Activated gamma-delta T cell (primary cell): ENCODE measurements at places on chromosomes 3 and 15.
A peak's percentile ranks its signal among the peaks of the same experiment; 100 is the strongest.

GRCh38 chr3:63803911-63804310 lies 15.2 kb upstream of the C3orf49 start:
- DNase-seq, result no peak

GRCh38 chr3:188126276-188126675 lies 27.7 kb upstream of the LPP start:
- DNase-seq, result no peak

DNA sequence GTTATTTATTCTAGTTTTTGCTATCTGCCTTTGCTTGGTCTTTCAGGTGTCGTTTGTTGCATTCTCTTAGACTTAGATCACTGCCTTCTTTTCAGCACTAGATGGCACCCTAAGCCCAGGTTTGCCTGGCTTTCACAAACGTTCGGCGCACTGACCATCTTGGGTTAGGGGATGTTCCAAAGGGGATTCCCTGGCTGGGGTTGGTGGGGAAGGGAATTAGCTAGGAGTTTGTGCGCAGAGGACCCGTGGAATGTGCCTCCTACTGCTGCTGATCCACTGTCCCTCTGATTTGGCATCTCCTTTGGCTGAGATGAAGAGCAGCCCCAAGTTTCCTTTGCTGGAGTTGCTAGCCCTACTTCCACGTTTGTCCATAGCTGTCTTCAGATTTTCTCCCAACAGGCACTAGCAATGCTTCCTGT lies 33.9 kb downstream of the PFN2 start:
- DNase-seq, result no peak

GRCh38 chr3:182375916-182376315 lies 417.4 kb upstream of the ATP11B start:
- no peak for DNase-seq

GRCh38 chr3:112333002-112333380 lies at the start of gene CD200:
Gene CD200, plus strand, starts transcription at chr3:112333156. Its CDS starts 57 bp downstream, at chr3:112333213.
- DNase-seq, result peak; percentile 15

- DNase-seq, result no peak
Measured at GRCh38 chr3:153855772-153856171, 265.4 kb upstream of the ARHGEF26 start.

- no peak for DNase-seq
Measured at GRCh38 chr15:88637841-88638625, 783 bp upstream of the ISG20 start.

- DNase-seq, result no peak
Measured at GRCh38 chr3:13083898-13084297, 10.7 kb upstream of the IQSEC1 start.

GRCh38 chr3:36868614-36869436 lies 76.0 kb downstream of the TRANK1 start:
- DNase-seq, result no peak

- DNase-seq, result no peak
Measured at GRCh38 chr15:92749216-92749615, 93.6 kb upstream of the FAM174B start.

DNA sequence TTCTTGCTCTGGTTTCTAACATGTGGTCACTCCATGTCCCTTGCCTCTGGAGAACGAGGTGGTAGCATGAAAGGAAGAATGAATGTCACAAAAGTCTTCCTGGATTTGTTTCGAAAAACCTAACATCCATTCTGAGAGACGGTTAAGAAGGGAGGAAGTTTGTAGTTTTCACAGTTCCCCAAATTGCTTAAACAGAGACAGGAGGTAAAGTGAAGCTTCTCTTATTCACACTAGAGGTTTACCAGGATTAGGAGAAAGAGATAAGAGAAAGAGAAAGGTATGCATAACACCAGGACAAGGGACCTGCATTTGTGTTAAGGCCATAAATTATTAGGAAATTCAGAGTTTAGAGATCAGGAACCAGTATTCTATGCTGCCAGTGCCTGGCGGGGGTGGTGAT lies 228.1 kb downstream of the CPNE4 start:
- no peak for DNase-seq

- DNase-seq, result no peak
Measured at GRCh38 chr3:35900079-35900478, 260.8 kb downstream of the ARPP21 start.

- DNase-seq, result no peak
Measured at GRCh38 chr3:127647166-127647844, 18.3 kb downstream of the PODXL2 start.

GRCh38 chr3:116264546-116265319 lies 180.6 kb downstream of the LSAMP start:
- no peak for DNase-seq

GRCh38 chr15:86876387-86876944 lies 796.8 kb downstream of the AGBL1 start:
- DNase-seq, result no peak

DNA sequence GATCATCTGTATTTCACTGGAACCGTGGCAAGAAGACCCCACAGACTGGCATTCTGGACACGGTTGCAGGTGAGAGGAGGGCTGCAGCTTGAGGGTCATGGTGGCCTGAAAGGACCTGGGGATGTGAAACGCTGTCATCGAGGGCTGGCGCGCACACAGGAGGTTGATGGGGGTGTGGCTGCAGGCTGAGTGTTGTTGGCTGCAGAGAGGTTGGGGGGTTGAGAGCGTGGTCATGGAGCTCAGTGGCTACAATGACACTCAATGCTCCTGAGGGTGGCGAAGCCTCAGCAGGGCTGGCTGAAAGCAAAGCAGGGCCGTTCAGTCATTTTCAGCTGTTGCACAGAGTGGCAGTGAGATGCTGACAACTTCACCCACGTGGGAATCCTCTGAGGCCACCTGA lies 21.0 kb downstream of the CPN2 start:
- DNase-seq, result no peak

DNA sequence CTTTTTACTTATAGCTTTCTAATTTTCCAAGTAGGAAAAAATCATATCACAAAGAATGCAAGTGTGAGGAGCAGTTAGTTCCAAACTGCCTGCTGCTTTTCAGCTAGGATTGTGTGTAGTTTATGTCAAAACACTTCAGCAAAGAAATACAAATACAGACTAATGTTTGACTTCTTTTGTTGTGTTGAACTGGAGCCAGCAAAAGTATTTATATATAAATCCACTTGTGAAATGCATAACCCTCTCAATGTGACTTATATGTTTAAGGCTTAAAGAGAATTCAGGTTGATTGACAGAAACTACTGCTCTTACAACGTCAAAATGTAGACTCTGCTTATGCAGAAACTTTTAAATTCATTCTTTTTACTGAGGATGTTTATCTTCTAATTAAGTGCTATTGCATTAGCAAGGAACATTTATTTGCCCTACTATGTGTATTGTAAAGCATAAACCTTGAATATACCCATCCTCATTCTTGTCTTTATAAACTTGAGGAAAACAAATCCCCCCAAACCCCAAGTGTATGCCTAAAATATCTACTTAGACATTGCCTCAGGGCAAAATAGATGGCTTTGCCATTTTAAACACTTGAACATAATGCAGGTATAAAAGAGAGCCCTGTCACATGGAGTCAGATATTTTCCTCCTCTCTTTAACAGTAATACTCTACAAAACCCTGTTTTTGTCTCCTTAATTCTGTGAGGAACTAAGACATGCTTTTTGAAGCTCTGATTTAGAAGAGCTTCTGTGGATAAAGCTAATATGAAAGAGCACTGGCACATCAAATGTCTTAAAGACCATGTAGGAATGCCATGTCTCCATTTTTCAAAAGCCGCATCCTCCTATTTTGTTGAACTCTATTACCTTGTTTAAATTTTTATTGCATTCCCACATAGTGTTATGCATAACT lies 302.8 kb upstream of the TBC1D5 start:
- DNase-seq, result no peak

DNA sequence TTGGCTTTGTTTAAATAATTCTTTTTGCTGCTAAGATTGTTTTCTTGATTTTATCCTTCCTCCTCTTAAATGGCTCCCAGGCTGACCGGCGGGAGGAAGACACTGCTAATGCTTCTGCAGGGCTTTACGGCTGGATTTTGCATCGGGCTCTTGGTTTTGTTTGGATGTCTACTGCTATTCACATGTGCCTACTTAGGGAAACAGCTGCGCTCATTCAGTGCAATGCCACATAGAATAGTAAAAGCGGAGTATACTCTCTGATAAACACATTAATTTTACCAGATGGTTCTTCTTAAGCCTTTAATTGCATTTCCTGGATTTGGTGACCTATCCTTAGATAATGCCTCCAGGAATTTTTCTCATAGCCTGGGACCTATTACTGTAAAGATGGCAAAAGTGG lies 146.6 kb downstream of the THSD4 start:
- DNase-seq, result no peak

GRCh38 chr15:77871852-77872371 lies 205.6 kb downstream of the TBC1D2B start:
- no peak for DNase-seq

DNA sequence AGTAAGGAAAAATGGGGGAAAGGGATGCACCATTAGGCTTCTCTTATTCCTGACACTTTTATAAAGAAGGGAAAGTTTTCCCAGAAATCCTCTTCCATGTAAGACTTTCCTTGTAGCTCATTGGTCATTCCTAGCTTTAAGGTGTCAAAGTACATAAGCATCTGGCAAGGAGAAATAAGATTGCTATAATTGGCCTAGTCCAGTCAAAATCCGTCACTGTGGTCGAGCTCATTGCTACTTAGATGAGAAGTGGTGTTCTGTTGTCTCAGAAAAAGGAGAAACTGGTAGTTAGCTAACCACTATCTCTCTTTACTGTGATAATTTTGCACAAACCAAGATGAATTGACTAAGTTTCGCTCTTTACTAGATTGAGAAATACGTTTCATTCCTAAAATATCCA lies 370.1 kb downstream of the CNTN4 start:
- no peak for DNase-seq

- no peak for DNase-seq
Measured at GRCh38 chr15:27353856-27354255, 382.9 kb downstream of the GABRG3 start.

GRCh38 chr15:78841891-78842290 lies 30.6 kb upstream of the ADAMTS7 start:
- DNase-seq, result no peak

- no peak for DNase-seq
Measured at GRCh38 chr15:67870868-67871408, 31.1 kb upstream of the RNU6-1 start.

DNA sequence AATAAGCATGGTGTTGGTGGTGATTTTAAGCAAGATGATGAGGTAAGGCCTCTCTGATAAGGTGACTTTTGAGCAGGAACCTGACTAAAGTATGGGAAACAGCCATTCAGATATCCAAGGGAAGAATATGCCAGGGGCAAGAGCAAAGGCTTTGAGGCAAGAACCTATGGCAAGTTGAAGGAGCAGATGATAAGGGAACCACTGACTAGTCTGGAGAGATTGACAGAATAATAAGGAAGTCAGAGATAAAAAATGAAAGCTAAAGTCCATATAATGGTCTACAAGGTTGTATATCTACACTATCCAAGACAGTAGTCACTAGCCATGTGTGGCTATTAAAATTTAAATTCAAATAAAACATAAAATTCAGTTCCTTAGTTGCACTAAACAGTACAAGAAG lies 2.5 kb upstream of the C3orf38 start:
- no peak for DNase-seq

DNA sequence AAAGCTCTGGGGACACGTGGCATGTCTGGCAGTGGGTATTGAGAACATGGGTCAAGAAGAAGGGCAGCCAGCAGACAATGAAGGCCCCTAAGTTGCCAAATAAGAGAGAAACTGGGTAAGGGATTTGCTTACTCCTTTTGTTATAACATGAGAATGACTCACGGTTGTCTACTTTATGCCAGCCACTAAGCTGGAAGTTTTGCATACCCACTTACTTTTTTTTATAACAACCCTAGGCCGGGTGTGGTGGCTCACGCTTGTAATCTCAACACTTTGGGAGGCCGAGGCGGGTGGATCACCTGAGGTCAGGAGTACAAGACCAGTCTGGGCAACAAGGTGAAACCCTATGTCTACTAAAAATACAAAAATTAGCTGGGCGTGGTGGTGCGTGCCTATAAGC lies 50.0 kb downstream of the DRD3 start:
- no peak for DNase-seq

DNA sequence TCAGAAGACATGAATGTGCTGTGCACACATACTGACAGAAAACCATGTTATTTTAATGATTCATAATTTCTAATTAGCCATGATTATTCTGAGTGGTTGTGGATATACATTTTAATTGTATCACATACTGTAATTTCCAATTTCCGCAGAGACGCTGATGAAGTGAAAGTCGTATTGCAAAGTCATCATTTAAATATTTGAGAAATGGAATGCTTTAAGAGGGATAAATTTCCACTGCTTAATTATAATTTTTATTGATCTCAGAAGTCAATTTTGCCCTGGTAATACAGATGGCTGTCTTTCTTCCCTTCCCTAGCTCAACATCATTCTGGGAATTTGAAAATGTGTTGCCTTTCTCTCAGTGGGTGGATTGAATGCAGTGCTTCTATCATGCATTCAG lies 819.3 kb downstream of the ROBO2 start:
- DNase-seq, result no peak

DNA sequence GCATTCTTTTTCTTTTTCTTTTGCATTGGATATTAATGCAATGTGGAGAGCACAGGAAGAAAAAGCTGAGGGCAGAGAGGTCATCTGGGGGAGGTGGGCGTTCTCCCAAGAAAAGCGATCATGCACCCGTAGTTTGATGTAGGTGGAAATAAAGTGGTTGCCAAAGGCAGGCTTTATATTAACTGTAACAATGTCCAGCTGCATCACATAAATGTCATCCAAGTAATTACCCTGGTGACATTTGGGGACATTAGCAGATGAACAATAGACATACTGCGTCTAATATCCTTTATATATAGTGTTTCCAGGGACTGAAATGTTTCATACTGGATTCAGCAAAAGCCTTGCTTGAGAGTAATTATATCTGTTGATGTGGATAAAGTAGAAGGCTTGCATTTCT lies 135.5 kb downstream of the CNTN6 start:
- DNase-seq, result no peak

DNA sequence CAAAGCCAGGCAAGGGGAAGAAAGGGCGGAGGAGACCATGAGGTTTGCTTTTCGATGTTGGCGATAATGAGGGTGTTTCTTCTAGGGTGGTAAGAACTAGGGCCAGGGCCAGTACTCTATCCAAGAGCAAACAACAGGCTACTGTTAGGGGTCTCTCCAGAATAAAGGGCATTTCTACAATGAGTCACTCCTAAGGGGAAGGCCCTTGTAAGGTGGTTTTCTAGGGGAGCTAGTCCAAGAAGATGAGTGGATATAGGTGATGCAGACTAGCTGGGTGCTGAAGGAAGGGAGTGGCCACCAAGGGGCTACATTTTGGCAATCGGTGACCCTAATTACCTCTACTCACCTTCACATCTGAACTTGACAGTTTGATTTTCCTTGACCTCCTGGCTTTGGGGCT lies 148.5 kb upstream of the HACD2 start:
- no peak for DNase-seq

DNA sequence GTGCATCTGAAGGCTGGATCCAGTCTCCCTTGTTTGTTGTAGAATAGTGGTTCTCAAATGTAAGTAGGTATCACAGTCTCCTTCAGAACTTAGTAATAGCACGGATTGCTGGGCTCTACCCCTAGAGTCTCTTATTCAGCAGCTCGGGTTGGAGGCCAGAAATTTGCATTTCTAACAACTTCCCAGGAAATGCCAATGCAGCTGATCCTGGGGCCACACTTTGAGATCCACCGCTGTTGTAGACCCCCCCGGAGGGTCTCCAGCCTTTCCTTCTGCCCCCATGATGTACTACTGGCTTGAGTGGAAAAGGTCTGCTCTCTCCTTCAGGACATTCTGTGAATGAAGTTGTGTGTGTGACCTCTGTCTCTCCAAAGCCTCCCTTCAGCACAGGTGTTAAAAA lies 153.8 kb upstream of the CTNNB1 start:
- no peak for DNase-seq
